CD4-positive, alpha-beta T cell treated with Interleukin-1 beta for 1 hour (primary cell): ENCODE measurements at places on chromosomes 16 and 17.

DNA sequence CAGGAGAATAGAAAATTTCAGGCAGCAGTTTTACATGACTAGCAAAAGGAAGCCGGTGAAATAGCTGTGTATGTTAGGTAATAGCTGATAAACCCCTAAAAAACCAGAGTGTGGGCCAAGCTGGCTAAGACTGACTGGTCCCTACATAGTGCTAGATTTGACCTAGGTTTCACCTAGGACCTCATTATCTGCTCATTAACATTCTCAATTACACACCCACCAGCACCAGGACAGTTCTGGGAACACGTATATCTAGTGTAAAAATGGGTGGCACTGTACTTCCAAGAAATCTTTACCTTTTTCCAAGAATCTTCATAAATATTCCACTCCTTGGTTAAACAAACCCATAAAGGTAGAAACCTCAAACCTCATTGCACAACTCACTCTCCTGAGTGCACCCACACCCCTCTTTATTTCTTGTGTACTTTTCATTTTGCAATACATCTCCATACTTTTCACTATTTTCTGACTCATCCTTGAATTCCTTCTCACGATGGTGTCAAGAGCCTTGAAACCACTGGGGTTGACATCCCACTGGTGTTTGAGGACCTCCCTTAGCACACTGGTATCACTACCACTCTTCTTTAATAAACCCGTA lies 262.7 kb upstream of the KCNJ16 start:
- DNase-seq = no peak

DNA sequence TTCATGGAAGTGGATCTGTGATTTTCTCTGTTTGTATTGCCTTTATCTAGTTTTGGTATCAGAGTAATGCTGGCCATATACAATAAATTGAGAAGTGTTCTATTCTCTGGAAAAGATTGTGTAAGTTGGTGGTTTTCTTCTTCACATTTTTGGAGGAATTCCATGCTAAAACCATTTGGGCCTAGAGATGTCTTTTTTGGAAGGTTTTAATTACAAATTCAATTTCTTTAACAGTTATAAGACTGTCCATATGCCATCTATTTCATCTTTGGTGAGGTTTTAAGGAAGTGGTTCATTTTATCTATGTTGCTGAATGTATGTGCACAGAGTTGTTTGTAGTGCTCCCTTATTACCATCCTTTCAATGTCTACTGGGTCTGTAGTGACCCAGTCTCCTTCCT lies 46.0 kb downstream of the CACNG1 start:
- no peak for DNase-seq

- no peak for DNase-seq
Observed at GRCh38 chr16:4922721-4923342, 14.1 kb downstream of the PPL start.

DNA sequence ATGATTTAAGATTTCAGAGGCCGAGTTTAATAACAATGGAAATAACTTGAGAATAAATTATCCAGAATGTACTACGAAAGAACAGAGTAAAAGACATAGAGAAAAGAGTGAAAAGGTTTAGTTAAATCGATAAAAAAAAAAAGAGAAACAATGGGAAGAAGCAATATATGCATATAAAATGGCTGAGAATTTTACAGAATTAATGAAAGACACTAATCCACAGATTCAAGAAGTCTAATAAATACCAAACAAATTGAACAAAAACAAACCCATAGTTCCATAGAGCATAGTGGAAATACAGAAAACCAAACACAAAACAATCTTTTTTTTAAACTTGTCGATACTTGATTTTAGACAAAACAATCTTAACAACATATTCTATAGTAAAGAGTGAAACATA lies 1.7 kb downstream of the PSME3IP1 start:
- no peak for DNase-seq

DNA sequence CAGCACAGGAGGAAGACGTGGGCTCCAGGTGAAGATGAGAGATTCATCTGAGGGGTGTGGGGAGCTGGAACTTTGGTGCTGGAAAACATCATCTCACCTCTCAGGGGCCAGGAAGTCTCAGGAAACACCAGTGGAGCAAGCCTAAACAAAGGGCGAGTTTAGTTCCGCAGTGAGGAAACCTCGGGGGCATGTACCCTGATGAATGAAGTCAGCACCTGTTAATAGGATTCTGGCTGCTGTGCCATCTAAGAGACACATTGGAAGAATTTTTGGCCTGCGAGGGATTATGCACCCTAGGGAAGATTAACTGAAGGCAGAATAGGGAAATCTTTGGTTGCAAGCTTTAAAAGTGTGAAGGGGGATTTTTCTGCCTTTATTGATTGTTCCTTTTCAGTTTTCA lies 94.7 kb upstream of the CACNG5 start:
- no peak for DNase-seq

DNA sequence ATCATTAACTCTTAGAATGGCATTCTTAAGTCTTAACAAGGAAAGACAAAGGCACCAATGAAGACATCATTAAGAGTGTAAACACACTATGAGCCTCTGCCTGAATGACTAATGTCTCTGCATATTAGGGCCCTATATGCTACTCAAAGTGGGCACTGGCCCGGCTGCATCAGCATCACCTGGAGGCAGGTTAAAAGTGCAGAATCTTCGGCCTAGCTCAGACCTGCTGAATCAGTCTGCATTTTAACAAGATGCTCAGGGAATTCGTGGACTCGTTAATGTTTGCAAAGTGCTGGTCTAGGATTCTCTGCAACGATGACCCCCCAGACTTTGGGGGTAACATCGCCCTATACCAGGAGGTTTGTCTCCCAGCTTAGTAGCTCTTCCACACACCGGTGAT lies 6.7 kb downstream of the MPP3 start:
- no peak for DNase-seq

DNA sequence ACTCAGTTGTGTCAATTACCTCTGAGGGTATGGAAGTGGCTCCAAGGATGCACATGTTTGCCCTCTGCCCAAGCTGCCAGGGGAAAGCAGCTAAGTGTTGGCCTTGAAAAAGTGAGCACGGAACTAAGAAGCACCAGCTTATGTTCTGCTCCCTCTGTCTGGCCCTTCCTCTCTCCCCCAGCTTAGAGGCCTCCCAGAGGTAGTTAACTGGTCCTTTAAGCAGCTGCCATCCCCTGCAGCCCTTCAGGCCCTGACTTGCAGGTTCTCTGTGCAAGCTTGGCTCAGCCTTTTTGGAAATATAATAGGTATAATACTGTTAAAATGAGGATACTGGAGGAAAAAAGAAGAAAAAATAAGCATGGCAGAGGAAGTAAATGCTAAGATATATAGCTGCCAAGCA lies 7.0 kb upstream of the UBE2Z start:
- no peak for DNase-seq
